ENCODE measurements at places on chromosomes 1 and 21.

- DNase-seq: no peak
Observed at GRCh38 chr1:210340311-210340710, 11.6 kb downstream of the HHAT start.

DNA sequence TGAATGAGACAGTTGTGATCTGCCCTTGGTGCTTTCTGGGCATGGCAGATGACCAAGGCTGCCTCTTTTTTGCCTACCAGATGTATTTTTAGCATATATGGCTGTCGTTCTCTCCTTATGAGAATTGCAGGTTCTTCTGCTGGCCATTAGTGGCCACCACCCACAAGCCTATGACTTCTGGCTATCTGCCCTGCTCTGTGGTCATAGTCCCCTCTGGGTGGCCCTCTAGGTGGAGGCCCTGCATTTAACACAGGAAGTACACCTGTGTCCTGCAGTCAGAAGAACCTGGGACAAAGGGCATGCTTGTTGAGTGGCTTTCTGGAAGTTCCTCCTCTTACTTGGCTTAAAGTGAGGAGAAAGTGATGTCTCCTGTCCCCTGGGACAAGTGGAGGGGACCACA lies 6.5 kb downstream of the FCAMR start:
- DNase-seq: no peak

- no peak for DNase-seq
Observed at GRCh38 chr1:82644186-82644915, 843.6 kb downstream of the ADGRL2 start.

- DNase-seq: no peak
Observed at GRCh38 chr1:9250411-9251381, 16.1 kb downstream of the H6PD start.

DNA sequence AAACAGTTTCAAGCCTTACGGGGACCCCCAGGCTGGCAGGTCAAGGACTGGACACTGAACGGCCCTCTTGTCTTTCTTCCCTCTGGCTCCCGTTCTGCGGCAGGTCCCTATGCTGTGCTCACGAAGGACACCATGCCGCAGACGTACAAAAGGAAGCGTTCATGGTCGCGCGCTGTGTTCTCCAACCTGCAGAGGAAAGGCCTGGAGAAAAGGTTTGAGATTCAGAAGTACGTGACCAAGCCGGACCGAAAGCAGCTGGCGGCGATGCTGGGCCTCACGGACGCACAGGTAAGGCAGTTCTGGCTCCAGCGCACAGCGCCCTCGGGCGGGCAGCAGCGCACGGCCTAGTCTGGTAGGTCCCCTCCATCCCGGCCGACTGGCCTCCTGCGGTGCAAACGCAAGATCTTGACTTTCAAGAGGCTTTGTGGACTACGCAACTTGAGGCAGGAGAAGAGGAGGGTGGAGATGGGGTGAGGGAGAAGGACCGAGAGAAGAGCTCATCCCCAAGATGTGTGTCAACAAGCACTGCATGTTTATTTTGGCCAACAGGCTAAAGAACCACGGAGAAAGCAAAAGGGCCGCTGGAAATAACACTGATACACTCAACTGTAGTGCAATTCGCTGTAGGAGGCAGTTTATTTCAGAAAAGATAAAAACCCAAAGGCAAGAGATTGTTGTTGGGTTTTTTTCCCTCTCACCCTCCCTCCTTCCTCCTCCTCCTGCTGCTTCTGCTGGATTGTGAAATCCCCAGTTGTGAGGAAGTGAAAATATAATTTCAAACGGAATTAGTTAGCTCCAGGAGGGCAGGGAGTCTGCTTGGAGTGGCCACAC lies 3.0 kb downstream of the HLX start:
- no peak for DNase-seq

- no peak for DNase-seq
Observed at GRCh38 chr21:45572783-45573451, 30.7 kb upstream of the SLC19A1 start.

DNA sequence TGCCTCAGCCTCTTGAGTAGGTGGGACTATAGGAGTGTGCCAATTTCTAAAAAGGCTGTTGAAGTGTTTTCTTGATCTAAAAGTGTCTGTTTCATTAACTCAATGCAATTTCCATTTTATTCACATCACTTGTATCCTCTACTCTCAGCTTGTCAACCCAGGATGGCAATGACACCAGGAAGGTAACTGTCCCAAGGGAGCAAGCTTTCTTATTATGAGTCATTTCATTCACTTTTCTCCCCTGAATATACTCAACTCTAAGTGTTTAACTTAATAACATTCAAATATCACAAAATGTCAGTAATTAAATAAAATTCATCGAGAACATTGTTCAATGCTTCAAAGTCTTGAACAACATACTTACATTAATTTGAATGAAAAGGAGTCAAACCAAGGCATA lies 22.9 kb upstream of the GFI1 start:
- DNase-seq: no peak

DNA sequence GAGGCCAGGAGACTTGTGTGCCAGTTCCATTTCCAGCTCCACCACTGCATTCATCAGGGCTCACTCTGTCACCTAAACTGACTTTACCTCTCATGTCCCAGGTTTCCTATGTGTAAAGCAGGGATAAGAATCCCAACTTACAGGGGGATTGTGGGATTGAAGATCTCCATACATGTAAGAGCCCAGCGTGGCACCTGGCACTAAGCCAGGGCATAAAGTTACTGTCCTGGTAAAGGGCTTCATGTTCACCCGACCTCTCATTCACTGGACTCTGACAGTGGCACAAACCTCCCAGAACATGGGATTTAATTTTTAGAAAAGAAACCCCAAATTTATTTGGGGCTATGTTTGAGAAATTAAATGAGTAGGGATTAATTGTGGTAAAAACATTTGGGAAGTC lies 8.9 kb upstream of the IGFN1 start:
- DNase-seq: no peak

DNA sequence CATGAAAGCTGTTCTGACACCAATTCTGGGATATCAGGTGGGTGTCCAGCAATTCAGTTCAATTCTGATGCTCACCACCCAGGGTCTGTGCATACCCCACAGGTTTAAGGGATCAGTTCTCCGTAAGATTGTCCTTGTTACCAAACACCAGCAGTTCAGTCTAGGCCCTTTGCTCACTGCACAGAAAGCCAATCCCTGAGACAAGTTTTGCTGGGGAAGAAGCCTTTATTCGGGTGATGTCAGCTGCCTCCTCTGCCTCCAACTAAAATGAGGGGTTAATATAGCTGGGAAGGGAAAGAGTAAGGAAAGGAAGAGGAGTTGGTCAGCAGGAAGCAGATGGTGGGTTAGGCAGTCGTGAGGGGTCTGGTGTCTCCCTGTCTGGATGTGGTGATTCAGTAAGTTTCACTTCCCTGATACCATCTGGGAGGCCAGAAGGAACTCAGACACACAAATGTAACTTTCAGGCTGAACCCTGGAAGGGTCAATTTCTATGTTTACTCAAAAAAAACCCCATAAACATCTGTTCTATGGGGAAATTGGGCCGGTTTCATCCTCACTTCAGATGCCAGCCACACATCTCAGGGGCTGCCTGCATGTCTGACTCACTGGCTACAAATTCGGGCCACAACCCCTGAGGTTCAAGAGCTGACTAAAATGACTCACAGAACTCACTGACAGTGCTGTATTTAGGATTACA lies 83.3 kb upstream of the PGBD5 start:
- DNase-seq: no peak

DNA sequence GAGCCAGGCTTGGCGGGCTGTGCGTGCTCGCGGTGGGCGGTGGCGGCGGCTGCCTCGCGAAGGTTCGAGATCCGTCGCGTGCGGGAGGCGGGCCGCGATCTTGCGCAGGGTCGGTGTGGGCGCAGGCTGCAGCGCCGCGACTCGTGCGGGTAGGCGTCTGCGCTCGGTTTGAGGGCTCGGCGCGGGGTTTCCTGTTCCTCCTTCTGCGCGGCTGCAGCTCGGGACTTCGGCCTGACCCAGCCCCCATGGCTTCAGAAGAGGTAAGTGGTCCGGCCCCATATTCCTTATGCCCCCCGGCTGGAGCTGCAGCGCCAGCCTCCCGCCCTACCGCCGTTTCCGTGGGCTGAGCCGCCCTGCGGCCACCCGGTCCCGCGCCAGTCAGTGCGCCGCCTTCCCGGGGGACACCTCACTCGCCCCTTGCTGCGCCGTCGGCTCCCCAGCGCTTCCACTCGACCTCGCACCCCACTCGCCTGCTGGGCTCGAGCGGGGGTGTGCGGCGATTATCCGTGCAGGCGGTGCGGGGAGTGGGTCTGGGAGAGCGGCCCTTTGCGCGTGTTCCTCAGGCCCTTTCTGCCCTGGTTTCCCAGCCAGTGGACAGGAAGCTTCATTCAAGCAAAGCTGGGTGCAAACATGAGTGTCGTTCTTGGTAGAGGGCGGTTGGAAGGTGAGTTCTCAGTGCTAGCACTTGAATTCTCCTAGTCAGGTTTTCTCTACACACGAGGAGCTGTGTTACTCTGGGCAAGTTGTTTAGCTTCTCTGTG lies at the start of gene CACYBP:
Gene CACYBP, plus strand, starts transcription at position 12 of the 761 bp plus-strand sequence. Its CDS starts 234 bp downstream, at position 246.
- DNase-seq: no peak

- DNase-seq: no peak
Observed at GRCh38 chr1:94606471-94606870, 64.9 kb upstream of the F3 start.

DNA sequence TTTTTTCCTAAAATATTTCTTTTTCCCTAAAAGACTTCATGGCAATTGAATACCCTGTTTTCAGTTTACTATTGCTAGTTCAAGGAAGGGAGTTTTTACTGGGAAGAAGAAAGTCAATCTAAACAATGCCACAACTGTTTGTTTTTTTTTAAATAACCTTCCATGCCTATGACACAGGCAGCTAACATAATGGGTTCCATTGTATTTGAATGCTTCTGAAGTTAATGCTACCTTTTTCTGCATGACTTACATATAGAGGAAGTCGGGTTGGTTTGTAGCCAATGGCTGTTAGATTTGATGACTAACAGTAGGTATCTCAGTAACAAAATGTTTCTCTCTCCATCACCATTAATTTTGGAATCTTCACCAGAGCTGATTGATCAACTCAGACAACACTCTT lies 134.0 kb downstream of the KIF26B start:
- no peak for DNase-seq

DNA sequence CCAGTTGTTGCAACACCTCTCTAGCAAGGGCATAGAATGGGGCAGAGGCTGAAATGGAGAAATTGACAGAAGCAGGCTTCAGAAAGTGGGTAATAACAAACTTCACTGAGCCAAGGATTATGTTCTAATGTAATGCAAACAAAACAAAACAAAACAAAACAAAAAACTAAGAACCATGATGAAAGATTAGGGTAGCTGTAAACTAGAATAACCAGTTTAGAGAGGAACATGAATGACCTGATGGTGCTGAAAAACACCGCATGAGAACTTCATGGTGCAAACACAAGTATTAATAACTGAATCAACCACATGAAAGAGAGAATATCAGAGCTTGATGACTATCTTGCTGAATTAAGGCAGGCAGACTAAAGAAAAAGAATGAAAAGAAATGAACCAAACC lies 1707.7 kb downstream of the BRINP3 start:
- no peak for DNase-seq

Data from stimulated activated CD8-positive, alpha-beta memory T cell treated with anti-CD3 and anti-CD28 coated beads, Interleukin-4, amount 100 ng/mL, for 24 hours (primary cell).